ENCODE measurements at places on chromosomes 7 and 10.

DNA sequence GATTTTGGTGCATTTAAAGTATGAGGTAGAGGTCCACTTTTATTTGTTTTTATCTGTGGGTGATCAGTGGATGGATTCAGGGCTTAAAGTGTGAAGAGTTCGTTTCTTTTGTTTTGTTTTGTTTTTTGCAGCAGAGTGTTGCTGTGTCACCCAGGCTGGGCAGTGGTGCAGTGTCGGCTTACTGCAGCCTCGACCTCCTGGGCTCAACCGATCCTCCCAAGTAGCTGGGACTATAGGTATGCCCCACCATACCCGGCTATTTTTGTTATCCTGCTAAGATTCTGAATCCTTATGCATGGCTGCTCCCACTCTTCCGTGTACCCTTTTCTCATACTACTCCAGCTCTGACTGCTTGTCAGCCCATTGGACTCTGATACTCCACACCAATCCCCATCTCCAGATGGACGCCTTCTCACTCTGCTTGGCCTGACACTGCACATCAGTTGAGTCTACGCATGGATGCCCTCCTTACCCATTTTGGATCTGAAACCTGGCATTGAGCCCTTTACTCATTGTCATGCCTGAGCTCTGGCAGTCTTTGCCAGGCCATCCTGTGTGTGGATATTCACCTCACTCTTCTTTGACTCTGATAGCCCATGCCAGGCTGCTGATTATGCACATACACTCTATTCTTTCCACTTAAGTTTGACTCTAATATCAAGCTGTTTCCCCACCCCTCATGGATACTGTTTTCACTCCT, 119.5 kb downstream of the CCSER2 start:
- peak; percentile 89 for DNase-seq

DNA sequence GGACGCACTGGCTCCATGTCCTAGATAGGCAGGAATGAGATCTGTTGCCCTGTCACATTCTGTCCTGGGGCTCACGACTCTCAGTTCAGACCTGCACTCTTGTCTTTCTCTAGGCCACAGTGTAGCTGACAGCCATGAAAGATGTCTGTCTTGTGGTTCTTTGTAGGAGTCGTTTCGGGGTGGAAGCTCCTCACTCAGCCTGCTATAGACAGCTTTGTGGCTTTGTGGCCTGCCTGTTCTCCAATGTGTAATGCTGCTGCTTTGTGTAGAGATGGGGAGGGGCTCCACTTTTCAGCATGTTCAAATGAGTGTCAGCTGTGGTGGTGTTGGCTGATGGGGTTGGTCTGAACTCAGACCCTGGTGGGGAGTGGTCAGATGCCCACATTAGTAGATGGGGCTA, 410.7 kb downstream of the ACTR3B start:
- no peak for DNase-seq

- DNase-seq, result no peak
Observed at GRCh38 chr7:116539879-116540278, 15.0 kb downstream of the CAV1 start.

DNA sequence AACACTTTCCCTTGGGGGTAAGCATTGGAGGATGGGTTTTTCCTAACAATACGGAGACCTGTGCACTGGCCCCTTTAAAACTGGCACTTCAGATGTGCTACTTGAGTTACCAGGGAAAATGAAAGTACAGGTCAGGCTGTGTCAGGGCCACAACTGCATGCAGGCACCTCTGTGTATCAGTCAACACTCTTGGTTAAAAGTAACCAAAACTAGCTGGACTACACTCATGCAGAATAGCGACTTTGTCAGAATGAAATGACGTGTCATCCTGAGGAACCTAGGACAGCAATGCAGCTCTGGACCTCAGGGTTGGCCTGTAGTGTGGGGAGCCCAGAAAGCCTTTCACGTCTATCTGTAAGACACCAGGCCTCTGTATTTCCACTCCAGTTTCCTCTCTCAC, 33.8 kb upstream of the SMKR1 start:
- DNase-seq, result no peak

- DNase-seq, result no peak
Observed at GRCh38 chr7:17472939-17473338, 174.5 kb downstream of the AHR start.

DNA sequence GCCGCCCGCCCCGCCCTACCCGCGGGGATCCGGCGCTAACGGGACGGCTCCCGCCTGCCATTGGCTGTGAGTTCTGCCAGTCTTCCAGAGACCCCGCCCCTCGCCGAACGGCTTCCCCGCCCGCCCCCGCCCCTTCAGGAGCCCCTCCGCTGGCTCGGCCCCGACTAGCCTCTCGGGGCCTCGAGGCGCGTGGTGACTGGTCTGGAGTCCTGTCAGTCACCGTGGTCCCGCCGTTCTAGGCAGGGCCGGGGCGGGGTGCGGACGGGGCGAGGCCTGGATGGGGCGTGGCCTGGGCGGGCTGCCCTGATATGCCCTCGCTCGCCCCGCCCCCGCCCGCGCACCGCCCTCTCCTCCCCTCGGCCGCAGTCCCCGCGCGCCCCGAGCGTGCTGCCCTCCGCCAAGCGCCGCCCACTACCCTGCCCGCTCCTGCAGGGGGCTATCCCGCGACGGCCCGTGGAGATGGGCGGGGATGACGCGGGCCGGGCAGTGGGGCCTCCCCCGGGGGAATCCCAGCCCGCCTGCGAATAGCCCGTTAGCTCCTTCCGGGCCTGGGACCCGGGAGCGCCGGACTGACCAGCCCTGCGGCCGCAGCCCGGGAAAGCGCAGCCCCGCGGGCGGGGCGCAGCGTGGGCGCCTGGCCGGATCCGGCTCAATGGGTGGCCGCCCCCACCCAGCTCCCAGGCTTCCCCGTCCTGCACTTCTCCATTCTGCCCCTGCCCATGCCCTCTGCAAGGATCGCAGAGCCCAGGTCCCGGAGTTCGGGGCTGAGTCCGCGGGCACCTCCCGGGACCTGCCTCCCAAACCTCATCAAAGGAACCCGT, 444 bp upstream of the HIP1 start:
- peak; percentile 96 for DNase-seq

GRCh38 chr10:32161586-32161985, 105.4 kb upstream of the KIF5B start:
- no peak for DNase-seq

DNA sequence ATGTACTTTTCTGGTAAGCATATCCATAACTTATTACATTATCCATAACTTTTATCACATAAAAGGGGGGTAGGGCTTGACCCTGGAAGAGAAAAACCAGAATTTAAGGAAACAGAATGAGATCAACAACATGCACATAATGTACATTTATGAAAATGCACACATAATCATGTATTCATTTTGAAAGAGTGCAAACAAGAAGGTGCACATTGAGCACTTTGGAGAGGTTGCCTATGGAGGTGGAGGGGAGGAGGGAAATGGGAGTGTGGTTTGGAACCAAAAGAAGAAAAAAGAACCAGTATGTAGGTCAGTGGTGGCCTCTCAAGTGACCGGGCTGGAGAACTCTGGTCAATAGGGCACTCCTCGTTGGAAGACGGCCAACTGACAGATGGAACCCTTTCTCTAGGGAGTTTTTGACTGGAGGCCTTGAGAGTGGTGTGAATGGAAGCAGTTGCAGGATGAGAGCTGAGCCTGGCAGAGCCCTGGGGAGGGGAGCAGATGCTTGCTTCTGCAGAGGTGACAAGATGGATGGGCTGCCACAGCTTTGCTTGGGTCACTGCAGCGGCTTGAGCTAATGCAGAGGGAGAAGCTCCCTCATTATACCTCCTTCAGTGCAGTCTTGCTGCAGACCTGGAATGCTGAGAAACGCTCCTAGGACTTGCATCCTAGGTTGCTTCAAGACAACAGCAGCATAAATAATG, 192.7 kb downstream of the SEC23IP start:
- DNase-seq, result peak; percentile 30

GRCh38 chr7:151056666-151057505, 811 bp downstream of the CDK5 start:
- DNase-seq, result no peak

DNA sequence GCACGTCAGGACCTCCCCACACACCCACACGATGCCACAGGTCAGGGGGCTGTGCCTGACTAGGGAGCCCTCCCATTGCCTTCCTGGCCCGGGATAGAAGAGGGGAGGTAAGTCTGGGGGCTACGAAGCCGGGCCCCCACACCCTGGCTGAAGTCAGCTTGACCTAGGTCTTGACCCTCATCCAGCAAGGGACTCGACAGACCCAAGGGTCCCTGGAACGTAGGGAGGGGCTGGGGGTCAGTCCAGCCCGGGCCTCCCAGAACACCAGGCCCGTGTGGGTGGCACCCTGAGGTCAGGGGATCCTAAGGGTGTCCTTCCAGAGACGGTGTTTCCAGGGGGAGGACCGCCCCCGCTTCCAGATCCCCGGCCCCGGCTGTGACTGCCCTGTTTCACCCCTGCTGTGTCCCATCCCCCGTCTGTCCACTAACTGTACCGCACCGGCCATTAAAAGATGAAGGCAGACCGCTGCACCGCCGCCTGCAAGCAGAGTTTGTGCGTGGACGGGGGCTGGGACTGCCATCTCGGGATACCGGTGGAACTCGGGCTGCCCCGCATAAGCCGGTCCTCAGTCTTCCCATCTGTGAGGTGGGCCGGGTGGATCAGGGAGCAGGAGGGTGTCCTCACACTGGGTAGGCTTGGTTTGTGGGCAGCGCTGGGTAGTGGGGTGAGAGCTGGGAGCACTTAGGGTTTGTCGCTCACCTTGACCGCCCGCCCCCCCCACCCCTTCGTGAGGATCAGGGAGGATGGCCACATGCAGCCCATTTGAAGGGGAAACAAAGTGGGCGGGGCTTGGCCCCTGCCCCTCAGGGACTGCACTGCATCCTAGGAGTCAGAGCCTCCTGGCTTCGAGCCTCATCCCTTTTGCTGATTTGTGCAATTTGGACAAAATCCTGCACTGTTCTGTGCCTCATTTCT, 21.1 kb downstream of the SLC29A4 start:
- DNase-seq, result no peak

DNA sequence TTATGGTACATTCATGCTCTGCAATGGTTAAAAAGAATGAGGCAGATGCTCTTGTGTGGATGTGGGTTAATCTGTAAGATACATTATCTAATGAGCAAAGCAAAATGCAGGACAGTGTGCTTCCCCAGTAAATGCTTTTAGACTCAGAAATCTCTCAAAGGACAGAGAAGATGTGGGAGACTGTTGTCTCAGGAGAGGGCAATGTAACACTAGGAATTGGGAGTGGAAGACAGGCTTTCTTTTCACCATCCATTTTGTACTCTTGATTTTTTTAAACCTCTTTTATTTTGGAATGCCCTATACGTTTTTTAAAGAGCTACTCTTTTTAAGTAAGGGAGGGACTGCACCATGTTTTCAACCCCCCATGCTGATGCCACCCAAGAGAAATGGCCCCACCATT, 77.5 kb upstream of the ADAM12 start:
- DNase-seq, result no peak

DNA sequence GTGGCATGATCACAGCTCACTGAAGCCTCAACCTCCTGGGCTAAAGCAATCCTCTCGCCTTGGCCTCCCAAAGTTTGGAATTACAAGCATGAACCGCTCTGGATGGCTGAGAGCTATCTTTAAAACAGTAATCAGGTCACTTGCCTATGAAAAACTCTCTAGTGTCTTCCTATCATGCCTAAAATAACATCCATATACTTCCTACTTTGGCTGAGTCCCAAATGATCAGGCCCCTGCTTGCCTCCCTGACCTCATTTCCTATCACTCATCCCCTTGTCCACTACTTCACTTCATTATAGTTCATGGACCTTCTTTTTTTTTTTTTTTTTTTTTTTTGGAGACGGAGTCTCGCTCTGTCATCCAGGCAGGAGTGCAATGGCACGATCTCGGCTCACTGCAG, 28.0 kb downstream of the SEPTIN7 start:
- no peak for DNase-seq

- DNase-seq, result no peak
Observed at GRCh38 chr10:16199216-16199615, 237.6 kb upstream of the PTER start.

GRCh38 chr10:65350611-65351010, 1575.2 kb upstream of the LRRTM3 start:
- DNase-seq, result no peak

GRCh38 chr7:7136466-7137381, 45.6 kb upstream of the C1GALT1 start:
- DNase-seq, result no peak

Data from NCI-H1694 (cell line).